Hypothalamus (tissue), 51 donors: ENCODE measurements at places on chromosomes 1 and 21.

DNA sequence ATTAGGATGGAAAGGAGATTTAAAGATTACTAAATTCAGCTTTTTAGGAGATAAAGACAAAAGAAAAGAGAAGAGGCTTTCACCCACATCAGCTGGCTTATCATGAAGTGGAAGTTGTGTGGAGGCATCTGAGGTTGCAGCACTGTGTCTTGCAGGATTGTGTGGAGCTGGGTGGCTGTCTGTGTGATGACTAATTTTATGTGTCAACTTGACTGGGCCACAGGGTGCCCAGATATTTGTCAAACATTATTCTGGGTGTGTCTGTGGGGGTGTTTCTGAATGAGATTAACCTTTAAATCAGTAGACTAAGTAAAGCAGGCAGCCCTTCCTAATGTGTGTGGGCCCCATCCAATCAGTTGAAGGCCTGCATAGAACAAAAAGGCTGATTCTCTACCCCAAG is 3.9 kb downstream of the KCNA10 start:
- DNase-seq, result no peak

DNA sequence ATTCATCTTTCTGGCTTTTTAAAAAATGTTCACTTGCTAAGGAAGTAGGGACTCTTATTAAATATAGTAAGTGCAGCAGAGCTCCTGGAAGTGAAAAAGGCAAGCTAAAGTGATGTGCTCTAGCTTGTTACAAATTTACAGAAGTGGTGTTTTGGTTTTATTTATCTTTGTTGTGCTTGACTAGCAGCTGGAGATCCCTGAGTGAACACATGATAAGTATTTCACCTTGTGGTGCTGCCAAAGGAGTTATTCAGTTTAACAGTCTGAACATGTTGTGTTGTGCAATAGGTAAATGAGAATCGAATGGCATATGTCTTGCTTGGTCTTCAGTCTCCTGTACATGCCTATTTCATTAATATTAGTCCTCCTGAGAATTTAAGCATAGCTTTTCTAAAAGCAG is 315.7 kb downstream of the TPR start:
- DNase-seq, result no peak

GRCh38 chr1:17080880-17081279 is 27.0 kb upstream of the SDHB start:
- DNase-seq, result no peak

GRCh38 chr1:110341146-110341871 is 2.1 kb downstream of the RBM15 start:
- DNase-seq, result no peak

GRCh38 chr1:45370575-45370974 is 30.3 kb upstream of the MUTYH start:
- no peak for DNase-seq

DNA sequence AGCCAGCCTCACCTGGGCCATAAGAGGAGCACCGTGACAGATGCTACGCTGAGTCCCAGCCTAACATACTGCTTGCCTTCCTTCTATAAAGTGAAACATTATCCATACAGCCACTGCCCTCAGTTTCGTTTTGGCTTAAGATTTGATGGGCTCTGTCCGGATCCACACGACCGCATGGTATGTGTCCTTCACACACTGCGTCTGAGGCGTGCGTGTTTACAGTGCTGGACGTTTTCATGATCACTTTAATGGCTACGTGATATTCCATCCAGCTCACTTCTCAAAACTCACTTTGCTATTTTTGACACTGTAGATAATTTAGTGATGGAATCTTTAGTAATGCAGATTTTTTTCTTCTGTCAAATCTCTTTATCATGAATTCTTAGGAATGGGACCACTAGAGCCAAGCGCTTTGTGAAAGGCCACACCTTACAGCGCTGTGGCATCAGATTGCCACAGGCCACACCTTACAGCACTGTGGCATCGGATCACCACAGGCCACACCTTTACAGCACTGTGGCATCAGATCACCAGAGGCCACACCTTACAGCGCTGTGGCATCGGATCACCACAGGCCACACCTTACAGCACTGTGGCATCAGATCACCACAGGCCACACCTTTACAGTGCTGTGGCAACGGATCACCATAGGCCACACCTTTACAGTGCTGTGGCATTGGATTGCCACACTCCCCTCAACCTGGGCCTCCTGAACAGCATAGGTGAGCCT is 47.1 kb downstream of the PRDM15 start:
- no peak for DNase-seq

DNA sequence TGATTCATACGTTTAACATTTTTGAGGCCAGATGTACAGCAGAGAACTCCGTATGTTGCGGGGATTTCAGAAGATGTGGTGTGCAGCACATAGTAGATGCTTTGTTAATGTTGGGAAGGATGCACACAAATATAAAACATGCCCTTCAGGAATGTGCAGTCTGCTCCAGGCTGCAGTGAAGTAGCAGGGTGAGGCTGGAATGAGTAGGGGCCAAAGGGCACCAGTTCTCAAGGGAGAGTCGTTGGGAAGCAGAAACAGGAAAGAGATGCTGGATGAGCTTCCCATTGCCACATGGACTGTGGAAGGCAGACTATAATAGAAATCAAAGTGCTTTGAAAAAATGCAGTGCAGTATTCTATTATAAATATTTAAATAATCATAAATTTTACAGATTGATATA is 126.9 kb downstream of the NOS1AP start:
- no peak for DNase-seq

GRCh38 chr1:47679301-47679791 is 241.5 kb downstream of the FOXD2 start:
- DNase-seq, result no peak

GRCh38 chr1:65253800-65254319 is 55.5 kb upstream of the DNAJC6 start:
- no peak for DNase-seq

DNA sequence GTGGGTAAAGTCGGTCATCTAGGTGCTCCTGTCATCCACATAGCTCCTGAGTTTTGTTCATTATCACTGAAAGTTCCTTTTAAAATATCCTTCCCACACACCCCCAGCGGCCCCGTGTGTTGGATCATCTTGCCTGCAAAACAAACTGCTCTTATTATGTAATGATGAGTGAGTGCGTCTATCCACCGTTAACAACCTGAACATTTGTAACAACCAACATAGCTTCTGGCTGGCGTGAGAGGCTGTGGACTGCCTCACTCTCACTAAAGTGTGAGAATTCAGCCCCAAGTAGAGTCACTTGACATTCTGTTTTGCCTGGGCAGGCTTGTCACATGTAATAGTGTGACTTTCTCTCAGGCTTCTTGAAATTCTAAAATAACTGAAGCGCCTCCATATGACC is 14.5 kb upstream of the KCNA2 start:
- no peak for DNase-seq

DNA sequence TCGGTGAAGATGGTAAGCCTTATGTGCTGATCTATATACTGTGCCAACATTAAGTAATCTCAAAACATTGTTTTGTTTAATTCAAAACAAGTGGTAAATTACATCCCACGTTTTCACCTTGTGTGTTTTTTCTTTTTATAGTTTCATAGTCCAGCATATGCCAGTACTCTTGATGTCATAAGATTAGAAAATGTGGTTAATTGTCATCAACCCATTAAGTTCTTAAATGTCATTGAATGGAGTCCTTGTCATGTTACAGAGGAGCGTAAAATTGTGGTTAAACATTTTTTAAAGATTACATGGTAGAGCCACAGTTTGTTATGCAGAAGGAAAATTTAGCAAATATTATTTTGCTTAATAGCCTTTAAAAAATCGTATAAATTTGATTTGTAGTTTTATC is 93.1 kb downstream of the FNBP1L start:
- DNase-seq, result no peak

DNA sequence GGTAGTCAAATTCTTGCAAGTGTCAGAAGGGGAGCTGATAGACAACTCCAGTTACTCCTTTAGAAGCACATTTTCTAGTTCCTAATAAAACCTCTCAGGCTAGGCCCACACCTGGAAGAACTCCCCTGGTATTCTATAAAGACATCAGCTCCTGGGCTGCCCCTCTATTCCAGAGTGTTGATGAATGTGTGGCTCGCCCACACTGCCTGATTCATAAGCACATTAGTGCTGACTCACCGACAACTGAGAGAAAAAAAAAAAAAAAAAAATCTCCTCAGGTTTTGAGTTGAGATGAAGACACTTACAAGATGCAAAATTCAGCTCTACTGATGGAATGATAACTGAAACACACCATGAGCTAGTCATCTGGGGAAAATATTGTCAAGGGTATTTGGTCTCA is 188.1 kb downstream of the TNR start:
- DNase-seq, result no peak

DNA sequence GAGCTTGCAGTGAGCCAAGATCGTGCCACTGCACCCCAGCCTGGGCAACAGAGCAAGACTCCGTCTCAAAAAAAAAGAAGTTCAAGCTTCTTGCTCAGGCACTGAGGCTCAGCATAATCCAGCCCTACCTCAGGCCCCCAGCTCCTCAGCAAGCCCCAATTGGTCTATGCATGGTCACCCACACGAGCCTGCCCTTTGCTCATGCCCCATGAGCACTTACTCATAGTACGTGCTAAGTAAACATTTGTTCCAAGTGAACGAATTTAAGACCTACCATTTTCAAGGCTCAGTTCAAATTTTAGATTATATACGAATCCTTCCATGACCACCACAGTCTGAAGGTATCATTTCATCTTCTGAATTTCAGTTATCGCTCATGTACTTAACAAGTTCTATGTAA is 4.3 kb downstream of the PDZK1 start:
- DNase-seq, result no peak
